ENCODE measurements at places on chromosomes 16 and 17. TPM values are rescaled to one million over a fixed set of nuclear protein-coding genes. Genes with fewer than 3 reads are reported as not detected.

- H3K36me3 ChIP-seq = no peaks in the 10 kb centered on the region
- H3K4me3 ChIP-seq = no peak overlapping the region
- peaks cover 15% of the 10 kb centered on the region for H3K4me1 ChIP-seq
Measured at GRCh38 chr16:21101631-21102420, 48.8 kb downstream of the DNAH3 start.

- H3K4me1 ChIP-seq = no peaks in the 10 kb centered on the region
- H3K36me3 ChIP-seq = no peaks in the 10 kb centered on the region
- no peak for DNase-seq
- H3K27me3 ChIP-seq = no peaks in the 10 kb centered on the region
Measured at GRCh38 chr16:85943711-85944110, 44.7 kb downstream of the IRF8 start.

GRCh38 chr16:81327447-81328196 lies 12.9 kb downstream of the GAN start:
- H3K4me3 ChIP-seq = no peak overlapping the region
- no peak for DNase-seq
- H3K4me1 ChIP-seq = no peaks in the 10 kb centered on the region
- no peak overlapping the region for H3K27ac ChIP-seq

- no peaks in the 10 kb centered on the region for H3K27me3 ChIP-seq
- H3K27ac ChIP-seq = no peak overlapping the region
- no peak overlapping the region for H3K4me3 ChIP-seq
- no peaks in the 10 kb centered on the region for H3K36me3 ChIP-seq
Measured at GRCh38 chr16:52283584-52284375, 263.2 kb downstream of the TOX3 start.

GRCh38 chr16:85905110-85906095 lies 6.4 kb downstream of the IRF8 start:
- H3K4me3 ChIP-seq = no peak overlapping the region
- H3K27me3 ChIP-seq = peaks cover 21% of the 10 kb centered on the region
- H3K36me3 ChIP-seq = no peaks in the 10 kb centered on the region
- no peak overlapping the region for H3K27ac ChIP-seq

DNA sequence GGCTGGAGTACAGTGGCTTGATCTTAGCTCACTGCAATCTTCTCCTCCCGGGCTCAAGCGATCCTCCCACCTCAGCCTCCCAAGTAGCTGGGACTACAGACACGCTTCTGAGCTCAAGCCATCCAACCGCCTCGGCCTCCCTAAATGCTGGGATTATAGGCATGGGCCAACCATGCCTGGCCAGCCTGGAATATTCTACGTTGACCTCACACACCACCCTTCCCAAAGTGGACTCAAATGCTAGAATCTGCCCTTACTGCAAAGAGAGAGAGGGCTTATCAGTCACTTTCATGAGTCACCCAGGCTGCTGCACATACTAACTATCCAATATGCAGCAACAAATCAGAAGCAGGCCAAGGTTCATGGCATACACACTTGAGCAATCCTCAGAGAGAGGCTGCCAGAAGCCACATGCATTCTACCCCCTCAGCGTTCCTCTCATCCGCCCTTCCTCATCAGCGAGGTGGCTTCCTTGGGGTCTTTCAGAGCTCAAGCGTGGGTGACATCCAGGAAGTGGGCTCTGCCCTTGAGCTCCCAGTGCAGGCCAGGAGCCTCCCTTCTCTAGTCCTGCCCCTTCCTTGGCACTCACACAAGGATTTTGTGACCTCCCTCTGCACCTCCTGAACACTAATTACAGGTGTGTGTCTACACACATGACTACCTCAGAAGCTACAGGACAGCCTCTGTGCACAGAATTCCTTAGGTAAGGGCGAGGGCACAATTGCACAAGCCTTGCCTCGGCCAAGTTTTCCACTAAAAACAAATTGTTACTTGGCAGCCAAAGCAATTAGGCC lies 24.8 kb upstream of the SIAH1 start:
- H3K4me3 ChIP-seq = no peak overlapping the region
- H3K36me3 ChIP-seq = no peaks in the 10 kb centered on the region
- H3K27ac ChIP-seq = no peak overlapping the region
- DNase-seq = no peak
- H3K4me1 ChIP-seq = no peaks in the 10 kb centered on the region
- no peaks in the 10 kb centered on the region for H3K27me3 ChIP-seq

DNA sequence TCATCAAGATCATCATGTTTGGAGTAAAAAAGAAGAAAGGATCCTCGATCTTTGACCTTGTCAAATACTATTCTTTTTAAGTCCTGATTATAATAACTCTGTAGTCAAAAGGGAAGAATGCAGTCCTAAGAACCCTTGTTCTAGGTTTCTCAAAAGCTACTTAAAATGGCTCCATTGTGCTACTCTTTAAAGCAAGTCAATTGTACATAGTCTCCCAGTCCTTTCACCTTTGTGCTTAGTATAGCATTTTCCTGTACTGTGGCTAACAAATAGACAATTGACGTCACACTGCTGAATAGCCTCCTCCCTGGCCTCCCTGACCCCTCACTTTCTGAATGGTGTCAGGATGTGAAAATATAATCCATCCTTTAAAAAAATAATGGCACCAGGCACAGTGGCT lies 172.9 kb downstream of the AATF start:
- H3K27me3 ChIP-seq = no peaks in the 10 kb centered on the region
- H3K4me3 ChIP-seq = no peak overlapping the region
- H3K4me1 ChIP-seq = no peaks in the 10 kb centered on the region

DNA sequence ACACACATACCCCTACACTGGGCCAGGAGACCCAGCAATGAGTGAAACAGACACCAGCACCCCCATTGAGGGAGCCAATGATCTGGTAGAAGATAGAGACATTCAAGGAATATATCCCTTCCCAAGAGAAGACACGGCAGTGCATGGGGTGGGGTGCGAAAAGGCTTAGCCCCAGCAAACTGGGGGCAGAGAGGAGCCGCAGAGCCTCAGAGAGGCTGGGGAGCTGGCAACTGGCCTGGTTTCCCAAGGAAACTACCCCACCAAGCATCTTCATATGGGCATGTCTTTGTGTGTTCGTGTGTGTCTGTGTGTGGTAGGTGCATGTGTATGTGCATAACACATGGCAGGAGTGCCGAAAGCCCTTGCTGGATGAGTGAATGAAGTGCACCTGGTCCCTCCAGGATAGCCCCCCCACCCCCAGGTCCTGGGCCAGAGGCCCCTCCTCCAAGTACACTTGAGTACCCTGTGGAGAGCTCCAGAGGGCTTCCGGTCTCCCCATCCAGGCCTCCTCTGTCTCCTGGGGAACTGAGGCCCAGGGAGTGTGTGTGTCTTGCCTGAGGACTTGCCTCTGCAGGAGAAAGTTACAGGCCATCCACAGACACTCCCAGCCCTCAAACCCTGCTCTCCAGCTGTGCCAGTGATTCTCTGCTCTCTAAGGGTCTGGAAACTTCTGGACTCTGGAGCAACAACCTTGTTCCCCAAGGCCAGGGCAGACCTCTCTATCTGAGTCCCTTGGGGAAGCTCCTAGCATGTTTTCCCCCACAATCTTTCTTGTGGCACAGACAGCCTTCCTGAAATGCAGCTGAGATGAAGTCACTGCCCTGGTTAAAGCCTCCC lies 15.9 kb downstream of the TBX2 start:
- no peak overlapping the region for H3K4me3 ChIP-seq
- peaks cover 10% of the 10 kb centered on the region for H3K27me3 ChIP-seq
- no peaks in the 10 kb centered on the region for H3K36me3 ChIP-seq
- no peak for DNase-seq
- H3K4me1 ChIP-seq = peaks cover 9% of the 10 kb centered on the region

DNA sequence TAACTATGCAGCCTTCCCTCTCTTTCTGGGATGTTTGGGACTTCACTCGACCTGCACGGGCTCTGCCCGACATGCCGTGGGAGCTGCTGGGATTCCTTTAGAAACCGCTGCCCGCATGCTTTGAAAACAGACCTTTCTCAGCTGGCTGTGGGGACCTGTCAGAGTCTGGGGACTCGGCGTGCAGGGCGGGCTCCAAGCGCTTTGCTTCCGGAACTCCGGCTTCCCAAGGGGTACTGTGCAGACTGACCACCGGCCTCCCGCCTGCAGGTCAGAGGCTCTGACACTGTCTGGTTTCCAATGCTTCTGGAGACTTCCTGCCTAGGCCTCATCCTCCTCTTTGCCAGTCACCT lies 11.8 kb downstream of the PRSS27 start:
- H3K27ac ChIP-seq = no peak overlapping the region
- no peak overlapping the region for H3K4me3 ChIP-seq
- H3K4me1 ChIP-seq = no peaks in the 10 kb centered on the region
- no peak for DNase-seq

- H3K27ac ChIP-seq = no peak overlapping the region
- H3K4me3 ChIP-seq = no peak overlapping the region
- no peaks in the 10 kb centered on the region for H3K27me3 ChIP-seq
- H3K4me1 ChIP-seq = peaks cover 42% of the 10 kb centered on the region
Measured at GRCh38 chr16:24745391-24745790, 15.9 kb downstream of the TNRC6A start.

- peaks cover 23% of the 10 kb centered on the region for H3K36me3 ChIP-seq
- peaks cover 22% of the 10 kb centered on the region for H3K4me1 ChIP-seq
- no peak for DNase-seq
- no peak overlapping the region for H3K4me3 ChIP-seq
- no peaks in the 10 kb centered on the region for H3K27me3 ChIP-seq
Measured at GRCh38 chr16:2162676-2163118, 7.1 kb downstream of the TRAF7 start.

HASPIN gene
- total RNA-seq = 11.8 TPM

NUTF2 gene
- 199 TPM for total RNA-seq

ZSCAN10 gene
- total RNA-seq = not detected

TLCD3B gene
- 0.99 TPM for total RNA-seq

KRT24 gene
- total RNA-seq = not detected
